ENCODE measurements at places on chromosomes 7 and 10. TPM values are rescaled to one million over a fixed set of nuclear protein-coding genes. Genes with fewer than 3 reads are reported as not detected.

The CALHM2 gene
- total RNA-seq: 5.6 TPM

The NPC1L1 gene
- 0.20 TPM for total RNA-seq

The BTBD16 gene
- total RNA-seq: not detected

The CCL24 gene
- total RNA-seq: not detected

The CTAGE4 gene
- 3.1 TPM for total RNA-seq

The RGS10 gene
- 15.4 TPM for total RNA-seq

The FAM24B gene
- total RNA-seq: not detected

The CCDC172 gene
- total RNA-seq: not detected

- no peaks in the 10 kb centered on the region for H3K27me3 ChIP-seq
- peaks cover 15% of the 10 kb centered on the region for H3K4me1 ChIP-seq
- no peaks in the 10 kb centered on the region for H3K36me3 ChIP-seq
- DNase-seq: no peak
- H3K27ac ChIP-seq: peak overlapping the region; percentile 17
These were observed 229.6 kb upstream of the IGFBP3 start for GRCh38 chr7:46150721-46151120.

GRCh38 chr10:126062131-126063032 lies 166.0 kb downstream of the FANK1 start:
- DNase-seq: no peak
- H3K36me3 ChIP-seq: no peaks in the 10 kb centered on the region
- H3K27me3 ChIP-seq: peaks cover 2% of the 10 kb centered on the region
- no peak overlapping the region for H3K4me3 ChIP-seq
- H3K27ac ChIP-seq: no peak overlapping the region

DNA sequence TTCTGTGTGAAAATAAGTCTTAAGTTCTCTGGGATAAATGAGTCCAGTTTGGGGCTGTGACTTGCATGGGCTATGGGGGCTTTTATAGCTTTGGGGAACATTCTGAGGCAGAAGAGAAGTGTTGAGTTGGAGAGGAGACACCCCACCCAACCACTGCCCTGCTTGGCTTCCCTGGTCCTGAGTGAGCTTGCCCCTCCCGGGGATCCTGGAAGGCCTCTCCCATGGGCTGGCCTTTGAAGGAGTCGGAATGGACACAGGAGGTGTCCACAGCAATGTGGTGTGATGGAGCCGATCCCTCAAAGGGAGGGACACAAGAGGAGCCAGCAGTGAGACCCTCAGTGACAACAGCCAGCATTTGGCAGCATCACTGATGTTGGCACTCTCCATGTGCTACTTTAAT lies 89.8 kb downstream of the GLRX3 start:
- H3K4me1 ChIP-seq: no peaks in the 10 kb centered on the region
- no peaks in the 10 kb centered on the region for H3K27me3 ChIP-seq
- no peak overlapping the region for H3K4me3 ChIP-seq
- no peak for DNase-seq
- H3K27ac ChIP-seq: no peak overlapping the region

DNA sequence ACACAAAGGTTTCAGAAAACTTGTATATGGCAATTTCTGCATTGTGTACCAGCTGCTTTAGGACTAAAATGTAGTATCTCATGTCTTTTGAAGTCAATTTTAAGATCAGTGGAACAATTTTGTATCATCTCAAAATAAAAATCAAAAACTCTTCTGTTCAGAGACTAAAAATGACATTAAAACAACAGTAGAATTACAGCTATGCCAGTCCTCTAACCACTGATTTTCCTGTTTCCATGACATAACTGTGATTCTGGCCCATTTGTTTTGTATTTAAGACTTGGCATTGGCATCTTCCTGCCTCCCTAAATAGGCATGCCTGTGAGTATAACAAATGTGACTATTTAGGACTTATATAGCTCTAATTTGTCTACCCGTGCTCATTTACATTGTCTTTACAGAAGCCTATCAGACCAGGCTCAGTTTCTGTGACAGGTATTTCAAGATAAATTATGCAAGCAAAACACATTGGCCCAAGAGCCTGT lies 29.1 kb upstream of the VPS41 start:
- no peak for DNase-seq
- no peak overlapping the region for H3K27ac ChIP-seq
- H3K36me3 ChIP-seq: no peaks in the 10 kb centered on the region
- no peaks in the 10 kb centered on the region for H3K4me1 ChIP-seq
- H3K27me3 ChIP-seq: no peaks in the 10 kb centered on the region

DNA sequence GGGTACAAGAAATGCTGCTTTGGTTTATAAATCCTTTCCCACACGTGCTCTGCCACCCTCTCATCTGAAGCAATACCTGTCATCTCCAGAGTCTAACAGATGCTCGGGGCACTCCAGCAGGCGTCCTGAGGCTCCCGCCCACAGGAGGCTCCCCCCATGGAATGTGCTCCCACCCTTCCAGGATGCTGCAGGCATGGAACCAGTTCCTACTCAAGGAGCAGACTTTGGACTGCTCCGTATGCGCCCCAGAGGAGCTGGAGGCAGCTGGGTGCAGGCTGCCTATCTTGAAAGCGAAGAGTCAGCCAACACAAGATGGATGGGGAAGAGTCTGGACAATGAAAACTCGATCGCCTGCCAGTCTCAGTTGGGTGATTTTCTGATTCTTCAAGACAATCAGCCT lies 75.4 kb downstream of the VOPP1 start:
- H3K4me1 ChIP-seq: peaks cover 8% of the 10 kb centered on the region
- H3K4me3 ChIP-seq: no peak overlapping the region

DNA sequence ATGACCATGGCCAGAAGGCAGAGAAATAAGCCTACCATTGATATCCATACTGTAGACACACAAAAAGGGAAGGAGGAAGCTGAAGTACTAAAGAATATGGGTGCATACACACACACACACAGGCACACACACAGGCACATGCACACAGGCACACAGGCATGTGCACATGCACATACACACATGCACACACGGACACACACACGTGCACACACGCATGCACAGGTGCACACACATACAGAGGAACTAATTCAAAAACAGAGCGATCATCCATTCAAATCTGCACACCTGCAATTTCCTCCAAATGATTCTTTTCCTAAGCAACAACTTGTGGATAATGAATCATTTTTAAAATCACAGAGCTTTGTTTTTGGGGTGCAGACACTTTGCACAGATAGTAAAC lies 166.7 kb upstream of the ADARB2 start:
- no peak overlapping the region for H3K4me3 ChIP-seq
- no peak for DNase-seq
- no peaks in the 10 kb centered on the region for H3K36me3 ChIP-seq
- no peaks in the 10 kb centered on the region for H3K4me1 ChIP-seq

GRCh38 chr10:94443047-94443446 lies 40.7 kb downstream of the TBC1D12 start:
- DNase-seq: no peak
- peak overlapping the region; percentile 25 for H3K27ac ChIP-seq
- H3K36me3 ChIP-seq: peaks cover 9% of the 10 kb centered on the region
- H3K4me3 ChIP-seq: no peak overlapping the region
- peaks cover 18% of the 10 kb centered on the region for H3K4me1 ChIP-seq

DNA sequence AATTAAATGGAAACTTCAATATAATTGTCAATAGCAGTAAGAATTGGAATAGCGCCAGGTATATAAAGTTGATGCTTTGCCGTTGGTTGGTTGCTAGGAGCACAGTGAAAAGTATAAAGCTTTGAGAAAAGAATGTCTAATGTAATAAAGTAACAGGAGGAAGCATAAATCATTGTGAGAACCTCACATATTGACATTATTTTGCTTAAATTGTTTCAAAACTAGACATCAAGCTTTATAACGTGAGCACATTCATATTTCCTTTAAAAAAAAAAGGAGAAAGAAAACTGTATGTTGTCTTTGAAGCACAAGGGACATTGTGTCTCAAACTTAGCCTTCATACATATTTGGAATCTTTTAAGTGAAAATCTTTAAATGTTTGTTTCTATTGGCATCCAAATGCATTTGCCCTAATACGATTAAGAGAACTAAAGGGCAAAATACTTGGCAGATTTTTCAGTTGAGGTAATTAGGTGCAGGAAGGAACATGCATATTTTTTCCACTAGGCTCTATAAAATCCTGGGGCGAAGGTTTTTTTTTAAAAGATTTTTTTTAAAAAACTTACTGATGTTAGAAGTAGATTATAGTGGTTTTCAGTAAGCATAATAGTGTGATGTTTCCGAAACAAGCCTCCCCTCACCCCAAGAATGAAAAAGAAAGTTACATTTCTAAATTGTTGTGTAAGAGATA lies 92.4 kb downstream of the ARID5B start:
- H3K4me3 ChIP-seq: no peak overlapping the region
- peak overlapping the region; percentile 90 for H3K27ac ChIP-seq
- H3K27me3 ChIP-seq: no peaks in the 10 kb centered on the region
- H3K4me1 ChIP-seq: peaks cover 39% of the 10 kb centered on the region
- peaks cover 16% of the 10 kb centered on the region for H3K36me3 ChIP-seq
- DNase-seq: no peak

GRCh38 chr10:31745612-31746376 lies 182.8 kb downstream of the ARHGAP12 start:
- peaks cover 13% of the 10 kb centered on the region for H3K4me1 ChIP-seq
- H3K4me3 ChIP-seq: no peak overlapping the region

DNA sequence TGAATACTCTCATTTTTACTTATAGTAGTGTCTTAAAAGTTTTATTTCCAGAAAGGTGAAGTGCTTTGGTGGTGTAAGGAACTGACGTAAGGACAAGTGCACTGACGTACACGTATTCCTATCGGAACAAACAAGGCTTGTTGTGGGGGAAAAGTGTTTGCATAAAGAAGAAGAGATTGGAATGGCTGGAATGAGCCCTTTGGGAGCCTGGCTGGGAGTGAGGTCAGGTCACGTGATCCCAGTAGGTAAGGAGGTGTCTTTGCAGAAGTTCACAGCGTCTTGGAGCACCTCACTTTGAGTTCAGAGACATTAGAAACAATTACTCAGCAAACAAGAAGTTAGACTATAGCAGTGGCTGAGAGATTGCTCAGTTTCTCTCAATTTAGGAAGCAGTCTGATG lies 104.2 kb downstream of the CCDC3 start:
- H3K27ac ChIP-seq: no peak overlapping the region
- no peak overlapping the region for H3K4me3 ChIP-seq
- H3K4me1 ChIP-seq: no peaks in the 10 kb centered on the region
- no peak for DNase-seq

DNA sequence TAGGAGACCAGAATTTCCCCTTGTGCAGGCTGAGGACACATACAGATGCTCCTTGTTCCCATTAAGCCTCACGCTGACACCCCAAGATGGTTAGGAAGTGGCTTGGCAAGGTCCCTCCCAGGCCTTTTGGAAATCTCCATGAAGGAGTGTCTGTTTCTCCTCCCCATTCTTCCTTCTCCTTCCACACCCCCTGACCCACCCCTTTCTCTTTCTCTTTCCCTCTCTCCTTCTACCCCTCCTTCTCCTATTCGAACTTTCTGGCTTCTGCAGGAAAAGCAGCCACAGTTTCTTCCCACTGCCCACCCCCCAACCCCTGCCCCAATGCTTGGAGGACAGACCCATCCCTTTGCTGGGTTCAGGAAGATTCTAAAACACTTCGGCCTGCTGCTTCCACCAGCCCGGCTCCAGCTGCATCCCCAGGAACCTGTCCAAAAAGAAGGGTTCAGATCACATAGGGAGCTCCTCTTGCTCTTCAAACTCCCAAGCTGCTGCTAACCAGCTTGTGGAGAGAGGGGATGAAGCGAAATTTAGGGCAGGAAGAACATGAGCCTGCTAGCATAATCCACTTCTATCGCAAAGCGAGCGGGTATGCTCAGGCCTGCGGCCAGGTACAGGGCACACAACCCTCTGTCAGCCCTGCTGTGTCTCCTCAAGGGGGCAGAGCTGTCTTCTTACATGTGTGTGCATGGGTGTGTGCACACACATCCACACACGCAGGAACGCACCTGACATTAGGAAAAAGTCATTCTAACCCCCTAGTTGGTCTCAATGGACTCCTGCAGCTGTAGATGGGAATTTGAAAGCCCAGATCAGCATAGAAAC lies 80.4 kb downstream of the PPP1R3C start:
- H3K27ac ChIP-seq: no peak overlapping the region
- H3K4me1 ChIP-seq: peaks cover 27% of the 10 kb centered on the region
- H3K27me3 ChIP-seq: no peaks in the 10 kb centered on the region

DNA sequence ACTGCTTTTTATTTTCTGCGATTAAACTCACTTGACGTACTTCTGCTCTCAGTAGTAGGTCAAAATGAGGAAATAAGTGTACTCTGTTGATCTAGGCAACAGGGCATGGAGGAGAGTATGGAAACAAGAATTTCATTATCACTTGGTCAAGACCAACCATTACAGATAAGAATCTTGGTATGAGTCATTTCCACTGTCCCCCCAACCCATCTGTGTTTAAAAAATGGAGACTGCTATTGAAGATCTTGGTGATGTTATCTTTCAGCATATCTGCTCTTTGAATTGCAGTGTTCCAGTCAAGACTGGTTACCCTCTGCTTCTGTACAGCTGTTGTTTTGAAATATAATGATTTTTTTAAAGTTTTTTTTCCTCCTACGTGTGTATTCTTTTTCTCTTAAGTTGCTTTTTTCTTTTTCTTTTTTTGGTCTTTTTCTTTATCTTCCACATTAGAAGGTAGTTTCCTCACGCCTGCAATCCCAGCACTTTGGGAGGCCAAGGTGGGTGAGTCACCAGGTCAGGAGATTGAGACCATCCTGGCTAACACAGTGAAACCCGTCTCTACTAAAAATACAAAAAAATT lies 11.7 kb downstream of the STAM start:
- no peak overlapping the region for H3K27ac ChIP-seq
- peaks cover 20% of the 10 kb centered on the region for H3K4me1 ChIP-seq
- H3K36me3 ChIP-seq: peaks cover 44% of the 10 kb centered on the region
- no peak overlapping the region for H3K4me3 ChIP-seq

GRCh38 chr10:77648472-77648871 lies 10.9 kb upstream of the KCNMA1 start:
- H3K4me1 ChIP-seq: peaks cover 9% of the 10 kb centered on the region
- no peak overlapping the region for H3K4me3 ChIP-seq
- no peak overlapping the region for H3K27ac ChIP-seq
- peaks cover 2% of the 10 kb centered on the region for H3K36me3 ChIP-seq
- no peaks in the 10 kb centered on the region for H3K27me3 ChIP-seq
- no peak for DNase-seq

GRCh38 chr7:131630427-131630826 lies 74.0 kb upstream of the PODXL start:
- H3K4me1 ChIP-seq: peaks cover 55% of the 10 kb centered on the region
- no peak overlapping the region for H3K4me3 ChIP-seq
- peaks cover 2% of the 10 kb centered on the region for H3K27me3 ChIP-seq
- H3K36me3 ChIP-seq: no peaks in the 10 kb centered on the region
- DNase-seq: no peak

DNA sequence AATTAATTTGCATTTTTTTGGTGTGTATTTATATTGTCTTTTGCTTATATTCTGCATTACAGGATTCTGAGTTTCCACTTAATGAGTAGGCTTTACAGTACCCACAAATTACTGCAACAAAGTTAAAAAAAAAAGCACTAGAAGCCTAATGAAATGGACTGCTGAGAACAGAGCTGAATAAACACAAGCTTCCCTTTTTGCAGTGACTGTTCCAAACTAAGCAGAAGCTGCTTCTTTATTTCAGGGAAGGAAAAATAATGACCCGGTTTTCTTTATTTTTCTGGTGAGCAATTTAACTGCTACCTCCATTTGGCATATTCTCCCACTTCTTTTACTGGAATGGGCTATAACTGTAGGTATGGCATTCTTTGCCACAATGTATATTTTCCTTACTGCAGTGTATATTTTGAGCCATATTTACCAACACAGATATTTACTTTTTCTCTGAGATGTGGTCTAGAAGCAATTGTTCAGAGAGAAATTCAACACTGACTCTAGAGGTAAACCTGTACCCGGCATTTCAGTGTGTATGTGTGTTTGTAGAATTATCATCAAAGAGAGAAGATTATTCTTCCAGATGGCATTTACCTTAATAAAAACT lies 56.9 kb downstream of the HDAC9 start:
- H3K4me3 ChIP-seq: no peak overlapping the region
- peak overlapping the region; percentile 30 for H3K27ac ChIP-seq
- H3K4me1 ChIP-seq: peaks cover 47% of the 10 kb centered on the region
- H3K27me3 ChIP-seq: no peaks in the 10 kb centered on the region

Measured in mesothelial cell of epicardium (in vitro differentiated cells).